ENCODE measurements at places on chromosomes 1 and 21.

GRCh38 chr1:218983848-218984247 lies 189.8 kb upstream of the LYPLAL1 start:
- peak; percentile 19 for DNase-seq

GRCh38 chr1:3176028-3176427 lies 107.0 kb downstream of the PRDM16 start:
- no peak for DNase-seq

DNA sequence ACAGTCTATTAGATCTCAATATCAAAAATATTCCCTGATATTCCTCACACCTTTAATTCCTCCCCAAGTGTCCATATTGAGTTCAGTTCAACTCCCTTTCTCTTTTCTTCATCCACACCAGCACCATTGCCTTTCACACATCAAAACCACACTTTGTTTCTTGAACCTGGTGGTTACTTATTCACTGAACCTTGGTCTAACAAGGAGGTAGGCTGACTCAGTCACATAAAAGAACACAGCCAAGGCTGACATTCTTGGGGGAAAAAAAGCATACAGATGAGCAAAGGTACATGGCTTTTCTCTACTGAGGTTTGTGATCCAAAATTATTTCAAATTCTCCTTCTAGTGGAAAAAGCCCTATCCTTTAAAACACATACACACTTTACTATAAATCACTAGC lies 131.7 kb upstream of the USH2A start:
- no peak for DNase-seq

DNA sequence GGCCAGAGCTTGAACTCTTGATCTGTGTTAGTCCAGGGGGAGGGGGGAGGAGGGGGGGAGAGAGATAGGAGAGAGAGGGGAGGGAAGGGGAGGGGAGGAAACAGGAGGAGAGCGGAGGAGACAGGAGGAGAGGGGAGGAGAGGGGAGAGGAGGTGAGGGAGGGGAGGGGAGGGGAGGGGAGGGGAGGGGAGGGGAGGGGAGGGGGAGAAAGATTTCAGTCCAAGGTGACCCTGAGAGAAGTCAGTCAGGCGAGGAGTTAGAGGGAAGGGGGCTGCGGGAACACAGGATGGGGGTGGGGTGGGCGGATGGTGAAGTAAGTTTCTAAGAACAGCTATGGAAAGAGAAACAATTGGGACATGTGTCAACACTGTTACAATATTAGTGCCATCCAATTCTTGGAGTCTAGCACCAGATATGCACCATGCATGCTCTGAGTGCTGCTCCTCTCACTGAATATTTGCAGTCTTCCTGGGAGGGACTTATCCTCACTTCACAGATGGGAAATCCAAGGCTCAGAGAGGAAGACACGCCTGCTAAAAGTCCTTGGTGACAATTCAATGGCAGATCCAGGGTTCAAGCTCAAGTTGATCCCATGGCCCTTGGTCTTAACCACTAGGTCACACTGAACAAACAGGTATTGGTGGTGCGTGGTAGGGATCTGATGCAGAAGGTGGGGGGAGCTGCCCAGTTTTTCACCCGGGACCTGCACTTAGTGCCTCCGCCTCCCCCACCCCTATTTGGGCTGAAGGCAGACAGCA lies 42.5 kb upstream of the ECE1 start:
- DNase-seq: peak; percentile 40

DNA sequence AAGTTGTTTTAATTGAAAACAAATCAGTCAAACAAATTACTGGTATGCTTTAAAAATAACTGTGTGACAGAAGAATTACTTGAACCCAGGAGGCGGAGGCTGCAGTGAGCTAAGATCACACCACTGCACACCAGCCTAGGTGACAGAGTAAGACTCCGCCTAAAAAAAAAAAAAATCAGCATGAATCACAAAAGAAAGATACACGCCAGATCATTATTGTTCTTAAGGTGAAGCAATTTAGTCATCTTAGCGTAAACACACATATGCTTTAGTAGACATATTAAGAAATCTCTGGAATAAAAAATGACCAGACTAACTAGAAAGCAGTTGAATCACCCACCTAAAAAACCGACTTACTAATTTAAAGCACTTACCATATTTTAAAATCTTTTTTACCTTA lies 20.2 kb downstream of the RERE start:
- no peak for DNase-seq
